ENCODE measurements at places on chromosomes 5 and 9.

- no peak for DNase-seq
Measured at GRCh38 chr5:68849906-68850305, 243.9 kb upstream of the SLC30A5 start.

DNA sequence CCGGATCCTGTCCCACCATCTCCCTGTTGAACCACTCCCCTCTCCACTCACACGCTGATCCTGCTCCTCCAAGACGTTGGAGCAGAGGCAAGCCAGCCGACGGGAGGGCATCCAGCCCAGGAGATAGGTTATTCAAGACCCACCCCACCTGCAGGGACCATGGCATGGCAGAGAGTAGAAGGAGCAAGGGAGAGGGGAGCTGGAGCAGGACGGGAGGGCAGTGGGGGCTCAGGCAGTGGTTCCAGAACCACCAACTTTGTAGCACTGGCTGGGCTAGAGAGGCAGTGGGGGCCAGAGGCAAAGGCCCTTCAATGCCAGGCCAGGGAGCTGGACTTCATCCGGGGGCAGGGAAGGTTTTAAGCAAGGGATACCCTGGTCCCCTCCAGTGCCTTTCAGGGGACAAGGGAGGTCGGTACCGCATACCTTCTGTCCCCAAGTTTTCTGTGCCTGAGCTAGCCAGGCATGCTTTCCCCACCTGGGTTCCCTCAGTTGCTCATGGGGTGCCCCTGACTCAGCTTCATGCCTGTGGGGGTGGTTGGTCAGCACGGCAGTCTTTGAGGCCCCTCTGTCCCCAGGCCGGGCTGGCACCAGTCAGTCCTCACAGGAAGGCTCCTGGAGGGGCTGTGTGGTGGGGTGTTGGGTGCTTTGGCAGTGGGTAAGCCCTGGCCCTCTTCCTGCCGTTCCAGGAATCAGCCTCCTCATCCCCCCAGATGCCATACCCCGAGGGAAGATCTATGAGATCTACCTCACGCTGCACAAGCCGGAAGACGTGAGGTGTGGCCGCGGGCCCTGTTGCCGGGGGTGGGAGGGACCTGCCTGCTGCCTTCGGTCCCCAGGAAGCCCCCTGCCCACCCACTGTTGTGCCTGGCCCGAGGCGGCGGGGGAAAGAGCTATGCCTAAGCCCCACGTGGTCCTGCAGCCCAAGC, 22.4 kb downstream of the HK3 start:
- DNase-seq = no peak

DNA sequence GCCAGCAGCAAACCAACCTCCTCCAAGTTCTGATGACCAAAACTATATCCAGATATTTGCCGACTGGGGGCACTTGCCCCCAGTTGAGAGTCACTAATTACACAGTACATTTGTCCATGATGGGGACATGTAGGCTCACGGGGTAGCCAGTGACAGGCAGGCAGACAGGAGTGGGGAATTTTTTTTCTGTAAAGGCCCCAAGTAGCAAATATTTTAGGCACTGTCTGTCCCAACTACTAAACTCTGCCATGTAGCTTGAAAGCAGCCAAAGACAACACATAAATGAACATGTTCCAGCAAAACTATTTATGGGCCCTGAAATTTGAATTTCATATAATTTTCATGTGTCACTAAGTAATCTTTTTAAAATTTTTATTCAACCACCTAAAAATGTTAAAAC, 80.7 kb downstream of the GRIA1 start:
- DNase-seq = no peak

DNA sequence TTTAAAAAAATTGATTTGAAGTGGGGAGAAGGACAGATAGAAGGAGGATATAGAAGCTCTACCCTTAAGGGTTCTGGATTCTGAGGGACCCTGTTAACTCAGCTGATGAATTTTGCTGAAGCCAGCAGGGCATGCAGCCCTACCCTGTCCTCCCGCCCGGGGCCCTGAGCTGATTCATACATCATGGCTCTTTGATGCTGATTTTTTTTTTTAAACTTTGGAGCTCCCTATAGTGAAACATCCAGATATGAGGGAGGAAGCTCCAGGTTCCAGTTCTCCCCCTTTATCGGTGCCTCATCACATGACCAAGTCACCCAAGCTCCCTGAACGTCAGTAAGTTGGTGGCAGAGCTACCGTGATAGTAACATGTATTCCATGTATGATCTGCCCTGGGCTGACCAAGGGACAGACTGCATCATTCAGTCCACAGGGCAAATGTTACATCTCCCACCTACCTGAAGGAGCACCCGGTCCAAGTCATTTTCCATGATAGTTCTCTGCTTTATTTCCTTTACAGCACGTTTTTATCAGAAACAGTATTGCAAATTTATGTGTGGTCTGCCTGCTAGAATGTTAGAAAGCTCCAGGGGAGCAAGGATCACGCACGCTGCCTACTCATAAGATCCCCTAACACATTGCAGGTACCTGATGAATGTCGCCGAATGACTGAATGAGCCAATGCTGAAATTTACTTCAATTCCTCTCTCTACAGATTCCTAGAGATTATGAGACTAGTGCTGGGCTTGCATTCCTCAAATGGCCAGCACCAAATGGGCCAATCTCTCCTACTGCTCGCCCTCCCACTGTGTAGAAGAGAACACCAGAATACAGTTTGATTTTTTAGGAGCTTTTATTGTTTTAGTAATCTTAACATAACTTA, 25.9 kb downstream of the SPARC start:
- no peak for DNase-seq

DNA sequence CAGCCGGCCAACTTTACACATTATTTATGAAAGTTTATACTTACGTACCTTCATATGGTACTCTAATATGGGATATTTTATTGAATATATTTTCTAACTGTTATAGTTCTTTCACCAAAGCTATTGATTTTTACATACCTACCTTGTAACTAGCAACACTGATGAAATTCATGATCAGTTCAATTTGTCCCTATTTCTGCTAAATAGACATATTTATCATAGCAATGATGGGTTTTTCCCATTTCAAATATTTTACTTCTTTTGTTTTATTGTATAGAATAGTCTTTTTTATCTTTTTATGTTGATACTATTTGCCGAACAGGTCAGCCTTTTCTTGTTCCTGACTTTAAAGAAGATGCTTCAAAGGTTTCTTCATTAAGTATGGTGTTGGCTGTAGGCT, 59.0 kb upstream of the CTNND2 start:
- no peak for DNase-seq
